Natural killer cell treated with Interleukin-12 subunit alpha and Interleukin-12 subunit beta and Interleukin-15 and Interleukin-18, amount 100 ng/mL, for 72 hours (primary cell): ENCODE measurements at places on chromosomes 2 and 18. TPM values are rescaled to one million over a fixed set of nuclear protein-coding genes. Genes with fewer than 3 reads are reported as not detected.

DNA sequence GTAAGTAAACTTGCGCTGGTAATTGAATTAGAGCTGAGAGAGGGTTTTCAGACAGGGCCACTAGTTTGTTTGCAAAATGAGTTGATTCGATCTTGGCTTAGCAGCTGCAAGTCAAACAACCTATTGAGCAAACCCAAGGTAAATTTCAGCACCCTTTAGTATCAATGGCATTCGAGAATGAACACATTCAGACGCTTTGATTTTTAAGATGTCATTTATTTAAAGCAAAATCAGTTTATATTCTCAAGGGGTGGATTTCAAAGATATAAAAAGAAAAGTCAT, 44.2 kb downstream of the TGIF1 start:
- DNase-seq, result no peak

The DYNAP gene
- total RNA-seq, result not detected

DNA sequence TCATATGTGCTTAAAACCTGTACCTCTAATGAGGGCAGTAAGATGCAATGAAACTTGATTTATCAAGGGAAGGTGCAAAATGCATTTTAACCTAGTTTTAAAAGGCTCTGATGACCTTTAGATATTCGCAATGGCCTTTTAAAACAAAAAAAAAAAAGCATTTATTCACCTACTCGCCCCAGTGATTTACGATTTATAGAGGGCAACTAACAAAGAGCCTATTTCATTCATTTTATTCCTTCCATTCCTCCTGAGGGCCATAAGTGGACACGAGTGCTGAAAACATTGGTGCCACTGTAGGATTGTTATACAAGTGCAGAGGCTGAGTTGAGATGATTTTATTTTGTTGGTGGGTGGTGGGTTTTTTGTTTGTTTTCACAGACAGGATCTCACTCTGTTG, 48.1 kb downstream of the RNF152 start:
- DNase-seq, result no peak

GRCh38 chr18:76528477-76529432, 33.7 kb upstream of the ZNF516 start:
- DNase-seq, result peak; percentile 69
